ENCODE measurements at places on chromosomes 12 and 14.
A peak's percentile ranks its signal among the peaks of the same experiment; 100 is the strongest.

DNA sequence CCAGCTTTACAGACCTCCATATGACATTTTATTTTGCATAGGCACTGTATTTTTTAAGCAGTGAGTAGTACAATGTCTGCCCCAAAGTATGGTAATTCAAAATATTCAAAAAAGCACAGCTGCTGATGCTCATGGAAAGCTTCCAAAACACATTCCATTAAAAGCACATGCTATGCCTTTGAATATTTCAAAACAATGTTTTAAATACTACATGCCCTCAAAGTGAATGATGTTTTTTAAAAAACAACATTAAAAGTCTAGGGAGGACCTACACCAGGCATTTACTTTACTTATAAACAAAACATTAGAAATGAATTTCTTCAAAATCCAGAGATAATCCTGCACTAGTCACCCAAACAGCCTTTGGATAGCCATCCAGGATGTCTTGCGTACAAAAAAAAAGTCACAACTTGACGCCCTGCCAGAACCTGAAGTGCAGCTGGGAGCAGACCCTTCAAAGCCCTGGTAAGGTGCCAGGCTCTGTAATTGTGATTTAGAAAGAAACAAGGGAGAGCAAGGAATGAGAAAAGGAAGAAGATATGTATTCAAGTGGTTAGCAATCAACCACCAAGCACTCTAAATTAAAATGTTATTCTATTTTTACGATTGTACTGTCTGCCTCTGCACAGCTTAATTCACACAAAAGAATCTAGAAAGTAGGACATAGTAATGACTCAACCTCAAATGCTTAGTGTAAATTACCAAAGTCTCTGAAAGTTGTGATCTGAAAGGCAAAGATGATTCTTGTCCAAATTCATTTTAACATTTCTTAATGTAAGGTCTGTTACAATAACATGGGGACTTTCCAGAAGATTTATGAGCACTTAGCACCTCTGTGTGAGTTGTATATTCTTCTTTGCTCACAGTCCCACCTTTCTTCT is 31.9 kb downstream of the CEP83 start:
- DNase-seq, result peak; percentile 16

DNA sequence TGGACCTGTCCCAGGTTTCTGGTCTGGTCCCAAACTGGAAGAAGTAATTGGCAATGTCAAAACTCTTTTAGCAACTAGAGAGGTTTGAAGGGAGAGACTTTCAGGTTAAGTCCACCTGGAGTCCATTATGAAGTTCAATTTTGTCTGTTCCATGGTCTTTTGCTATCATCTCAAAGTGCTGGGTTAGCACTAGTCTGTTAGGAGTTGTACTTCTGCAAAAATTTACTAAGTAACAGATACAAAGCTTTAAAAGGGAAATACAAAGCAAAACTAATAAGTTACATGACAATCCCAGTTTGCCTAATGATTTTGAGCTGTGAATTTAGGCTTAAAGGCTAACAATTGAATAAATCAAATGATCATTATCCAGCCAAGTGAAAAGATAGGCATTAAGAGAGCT is 643.9 kb downstream of the C12orf50 start:
- no peak for DNase-seq

DNA sequence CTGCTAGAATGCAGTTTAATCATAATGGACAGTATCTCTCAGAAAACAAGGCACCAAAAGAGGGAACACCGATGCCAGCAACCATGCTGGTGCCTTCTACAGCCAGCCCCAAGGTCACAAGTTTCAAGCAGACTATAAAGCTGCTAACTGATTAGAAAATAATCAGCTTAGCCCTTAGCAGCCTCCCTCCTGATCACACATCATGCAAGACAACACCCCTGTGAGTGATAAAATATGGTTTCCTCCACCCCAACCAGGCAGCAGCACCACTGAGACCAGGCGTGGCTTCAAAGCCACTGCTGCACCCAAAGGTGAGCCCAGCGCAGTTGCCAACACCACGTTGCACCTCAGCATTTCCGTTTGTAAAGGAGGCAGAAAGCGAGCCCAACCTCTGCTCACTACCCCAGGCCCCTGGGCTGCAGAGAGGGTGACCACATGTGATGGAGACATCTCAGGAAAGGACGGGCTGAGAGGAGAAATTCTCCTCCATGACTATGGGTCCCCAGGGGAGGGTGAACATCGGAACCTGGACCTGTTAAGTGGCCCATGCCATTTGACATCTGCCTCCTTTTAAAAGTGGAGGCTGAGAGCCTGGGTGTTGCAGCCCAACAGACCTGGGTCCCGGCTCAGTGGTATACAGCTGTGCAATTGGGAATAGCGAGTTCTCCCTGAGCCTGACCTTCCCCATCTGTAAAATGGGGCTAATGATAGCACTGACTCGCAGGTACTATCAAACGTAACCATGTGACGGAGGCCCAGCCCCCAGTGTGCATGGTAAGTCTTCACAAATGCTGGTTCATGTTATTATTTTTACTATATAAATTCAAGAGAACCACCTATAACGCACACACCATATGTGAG is 11.5 kb downstream of the ZFP36L1 start:
- no peak for DNase-seq

GRCh38 chr12:93447555-93448290 is 6.0 kb upstream of the UBE2N start:
- DNase-seq, result no peak

DNA sequence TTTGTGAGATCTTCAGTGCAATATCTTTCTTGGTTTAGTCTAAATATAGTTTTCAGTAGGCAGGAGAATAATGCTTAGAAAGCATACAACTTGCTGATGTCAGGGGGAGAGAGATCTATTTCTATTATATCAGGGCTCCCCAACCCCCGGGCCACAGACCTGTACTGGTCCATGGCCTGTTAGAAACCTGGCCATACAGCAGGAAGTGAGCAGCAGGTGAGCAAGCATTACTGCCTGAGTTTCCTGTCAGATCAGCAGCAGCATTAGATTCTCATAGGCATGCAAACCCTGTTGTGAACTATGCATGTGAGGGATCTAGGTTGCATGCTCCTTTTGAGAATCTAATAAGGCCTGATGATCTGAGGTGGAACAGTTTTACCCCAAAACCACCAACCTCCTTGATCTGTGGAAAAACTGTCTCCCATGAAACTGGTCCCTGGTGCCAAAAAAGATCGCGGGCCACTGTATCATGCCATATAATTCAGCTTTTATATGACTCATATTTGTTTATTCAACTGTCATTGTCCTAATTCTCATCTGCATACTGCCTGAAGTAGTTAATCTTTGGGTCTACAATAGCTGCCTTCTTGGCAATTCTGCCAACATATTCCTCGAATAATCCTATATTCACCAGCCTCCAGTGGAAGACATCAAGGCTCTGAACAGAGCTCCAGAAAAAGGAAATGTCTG is 163.6 kb upstream of the DYRK2 start:
- DNase-seq, result no peak

DNA sequence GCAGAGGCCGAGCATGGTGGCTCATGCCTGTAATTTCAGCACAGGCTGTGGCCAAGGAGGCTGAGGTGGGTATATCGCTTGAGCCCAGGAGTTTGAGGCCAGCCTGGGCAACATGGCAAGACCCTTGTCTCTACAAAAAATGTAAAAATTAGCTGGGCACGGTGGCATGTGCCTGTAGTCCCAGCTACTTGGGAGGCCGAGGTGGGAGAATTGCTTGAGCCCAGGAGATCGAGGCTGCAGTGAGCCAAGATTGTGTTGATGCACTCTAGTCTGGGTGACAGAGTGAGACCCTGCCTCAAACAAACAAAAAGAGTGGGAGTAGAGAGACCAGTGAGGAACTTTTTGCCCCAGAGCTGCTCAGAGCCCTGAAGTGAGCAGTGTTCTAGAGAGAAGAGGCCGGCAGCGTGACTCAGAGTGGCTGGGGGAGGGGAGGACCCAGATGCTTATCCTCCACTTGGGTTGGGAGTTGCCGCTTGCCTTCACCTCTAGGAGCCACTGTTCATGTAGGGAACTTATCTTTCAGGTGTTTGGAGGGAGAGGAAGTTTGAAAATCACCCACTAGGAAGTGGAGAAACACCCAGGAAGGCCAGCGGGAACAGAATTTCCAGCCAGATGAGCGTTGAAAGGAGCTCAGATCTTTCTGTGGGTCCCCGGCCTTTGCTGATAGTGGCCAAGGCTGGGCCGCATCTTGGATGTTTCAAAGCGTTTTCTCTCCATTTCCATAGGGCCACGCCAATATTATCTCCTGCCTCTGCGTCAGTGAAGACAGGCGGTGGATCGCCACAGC is 15.3 kb downstream of the CFAP251 start:
- DNase-seq, result no peak
